Activated T-helper 1 cell treated with anti-CD3 and anti-CD28 coated beads, Interleukin-12 subunit alpha, Interleukin-12 subunit beta, Interleukin-2, Interleukin-4 antibody, amounts not matched to agents 30 ng/mL and 10 ng/mL and 1 ng/mL, durations not matched to agents 14 hours and 24 hours and 36 hours (primary cell): ENCODE measurements at places on chromosomes 4 and X. TPM values are rescaled to one million over a fixed set of nuclear protein-coding genes. Genes with fewer than 3 reads are reported as not detected.

SYTL5 gene
- total RNA-seq, result not detected in 2 replicates

WWC2 gene
- total RNA-seq, result 0.39 and 0.75 TPM in 2 replicates

SSR4 gene
- total RNA-seq, result 281 and 285 TPM in 2 replicates

RBMX gene
- 308 and 327 TPM in 2 replicates for total RNA-seq

TEX13B gene
- total RNA-seq, result not detected in 2 replicates

GRCh38 chrX:154123241-154124219 lies 20.5 kb upstream of the OPN1LW start:
- peak; percentile 36 for DNase-seq

DNA sequence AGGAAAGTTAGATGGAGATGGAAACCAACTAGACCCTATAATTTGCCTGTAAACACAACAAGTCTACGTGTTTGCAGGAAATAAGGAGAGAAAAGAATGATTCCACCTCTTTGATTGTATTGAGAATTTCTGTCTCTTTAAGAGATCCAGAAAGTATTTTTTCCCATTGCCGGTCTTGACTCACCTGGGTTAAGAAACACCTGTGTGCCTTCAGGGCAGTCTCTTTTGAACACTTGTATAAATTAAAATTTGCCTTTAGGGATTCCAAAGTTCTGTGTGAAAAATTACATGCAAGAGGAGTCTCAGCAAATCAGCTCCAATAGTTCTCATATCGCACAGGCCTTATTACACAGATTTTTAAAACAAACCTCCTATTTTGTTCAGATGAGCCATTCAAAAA lies 46.0 kb upstream of the SMAD1 start:
- DNase-seq, result no peak

DNA sequence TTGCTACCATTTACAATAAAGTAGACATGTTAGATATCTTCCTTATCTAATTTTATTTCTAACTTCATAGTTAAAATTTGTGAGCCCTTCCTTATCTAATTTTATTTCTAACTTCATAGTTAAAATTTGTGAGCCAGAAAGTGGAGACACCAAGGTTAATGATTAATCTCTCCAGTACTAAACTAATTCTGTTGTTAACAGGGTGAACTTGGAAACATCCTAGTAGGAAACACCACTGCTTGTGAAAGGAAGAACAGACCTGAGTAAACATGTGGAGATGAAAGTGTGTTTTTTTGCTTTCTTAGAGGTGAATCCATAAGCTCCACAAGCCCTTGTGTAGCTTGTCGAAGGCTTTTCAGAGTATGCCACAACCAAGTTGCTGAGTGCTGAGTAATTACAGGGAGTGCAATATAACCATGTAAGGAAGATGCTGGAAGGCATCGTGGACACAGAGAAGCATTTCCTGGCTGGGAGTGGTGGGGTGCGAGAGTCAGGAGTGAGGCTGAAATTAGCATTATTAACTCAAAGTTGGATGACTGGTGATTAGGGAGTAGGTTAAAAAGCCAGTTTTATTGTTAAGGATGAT lies 118.6 kb upstream of the NEIL3 start:
- DNase-seq, result no peak

- no peak for DNase-seq
Measured at GRCh38 chr4:126991965-126992364, 640.8 kb upstream of the INTU start.

DNA sequence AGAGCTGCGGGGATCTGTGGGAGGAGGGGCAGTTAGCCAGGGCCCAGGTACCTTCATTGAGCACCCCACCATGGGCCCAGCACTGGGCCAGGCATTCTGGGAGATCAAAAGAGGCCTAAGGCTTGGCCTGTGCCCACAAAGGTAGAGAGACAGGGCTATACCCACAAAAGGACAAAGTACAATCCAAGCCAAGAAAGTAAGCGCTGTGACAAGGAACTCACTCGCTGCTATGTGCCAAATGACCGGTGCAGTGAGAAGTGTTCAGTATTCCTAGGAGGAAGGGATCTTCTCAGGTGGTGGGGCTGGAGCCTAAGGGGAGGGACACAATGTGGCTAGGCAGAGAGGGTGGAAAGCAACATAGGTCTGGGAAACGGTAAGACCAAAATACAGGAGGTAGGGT lies 8.8 kb upstream of the FRMPD3 start:
- no peak for DNase-seq

DNA sequence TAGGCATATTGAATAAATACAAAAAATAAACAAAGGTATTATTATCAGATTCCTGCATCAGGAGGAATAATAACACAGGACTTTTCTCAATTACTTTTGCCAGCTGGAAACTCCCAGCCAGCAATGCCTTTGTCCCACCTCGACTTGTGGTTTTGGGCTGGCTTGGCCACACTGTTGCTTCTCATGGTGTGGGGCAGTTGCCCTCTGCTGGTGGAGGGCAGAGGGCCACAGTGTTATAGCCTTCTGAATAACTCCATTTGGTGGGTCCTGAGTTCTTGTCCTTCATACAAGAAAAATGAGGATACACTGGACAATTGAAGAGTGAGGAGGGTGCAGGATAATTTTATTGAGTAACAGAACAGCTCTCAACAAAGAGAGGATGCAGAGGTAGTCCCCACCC lies 1206.0 kb upstream of the ADGRL3 start:
- DNase-seq, result no peak

GRCh38 chr4:5185551-5185950 lies 134.3 kb downstream of the STK32B start:
- no peak for DNase-seq

GRCh38 chr4:97396605-97397004 lies 746.7 kb downstream of the STPG2 start:
- no peak for DNase-seq

- no peak for DNase-seq
Measured at GRCh38 chrX:31383991-31384390, 312.1 kb upstream of the FTHL17 start.

- peak; percentile 45 for DNase-seq
Measured at GRCh38 chr4:77618383-77619241, 13.0 kb downstream of the CXCL13 start.

DNA sequence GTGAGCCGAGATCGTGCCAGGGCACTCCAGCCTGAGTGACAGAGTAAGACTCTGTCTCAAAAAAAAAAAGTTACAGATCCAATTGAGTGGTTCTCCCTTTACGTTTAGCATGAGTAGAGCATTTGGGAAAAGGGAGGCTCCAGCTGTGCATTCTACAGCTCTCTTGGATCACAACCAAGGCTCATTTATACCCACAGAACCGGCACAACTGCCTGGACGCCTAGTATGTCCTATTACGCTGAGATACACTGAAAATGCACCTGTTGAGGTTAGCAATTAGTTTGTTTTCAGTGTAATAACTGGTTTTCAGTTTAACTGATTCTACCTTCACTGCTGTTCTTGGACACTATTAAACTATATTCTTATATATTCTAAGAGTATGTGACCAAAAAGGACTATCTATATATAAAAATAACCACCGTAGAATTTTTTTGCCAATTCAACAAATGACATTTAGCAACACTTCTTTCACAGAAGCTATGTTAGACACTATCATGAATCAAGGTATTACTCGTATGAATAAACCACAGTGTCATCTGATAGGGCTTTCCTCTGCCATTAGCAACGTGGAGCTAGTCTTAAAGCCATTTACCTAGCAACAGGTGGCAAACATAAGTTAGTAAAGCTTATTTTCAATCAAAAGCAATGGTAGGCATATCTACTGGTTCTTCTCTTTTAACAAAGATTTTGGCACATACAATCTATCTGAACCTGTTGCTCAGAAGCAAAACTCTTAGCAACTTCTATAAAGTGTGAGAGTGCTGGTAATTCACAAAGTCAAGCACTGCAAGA lies 3.6 kb downstream of the OTUD4 start:
- DNase-seq, result no peak
